ENCODE measurements at places on chromosomes 7 and 10. TPM values are rescaled to one million over a fixed set of nuclear protein-coding genes. Genes with fewer than 3 reads are reported as not detected.

BHLHA15 gene
- total RNA-seq: 0.57 TPM

GRCh38 chr7:131292141-131292905, 35.4 kb upstream of the MKLN1 start:
- DNase-seq: no peak

- DNase-seq: no peak
Observed at GRCh38 chr10:49613882-49614241, at the start of gene CHAT. TSS of gene CHAT (plus strand) at chr10:49614037. CDS start at chr10:49614190, 153 bp downstream.

- no peak for DNase-seq
Observed at GRCh38 chr7:141866974-141867373, 25.7 kb upstream of the PRSS37 start.

- DNase-seq: no peak
Observed at GRCh38 chr7:128935342-128935730, 2.4 kb upstream of the IRF5 start.

SPRN gene
- 3.7 TPM for total RNA-seq

- no peak for DNase-seq
Observed at GRCh38 chr7:20395511-20395910, 64.8 kb downstream of the ITGB8 start.

GRCh38 chr7:134004829-134005505, 122.2 kb upstream of the LRGUK start:
- no peak for DNase-seq
